ENCODE measurements at places on chromosomes 1 and 21.

DNA sequence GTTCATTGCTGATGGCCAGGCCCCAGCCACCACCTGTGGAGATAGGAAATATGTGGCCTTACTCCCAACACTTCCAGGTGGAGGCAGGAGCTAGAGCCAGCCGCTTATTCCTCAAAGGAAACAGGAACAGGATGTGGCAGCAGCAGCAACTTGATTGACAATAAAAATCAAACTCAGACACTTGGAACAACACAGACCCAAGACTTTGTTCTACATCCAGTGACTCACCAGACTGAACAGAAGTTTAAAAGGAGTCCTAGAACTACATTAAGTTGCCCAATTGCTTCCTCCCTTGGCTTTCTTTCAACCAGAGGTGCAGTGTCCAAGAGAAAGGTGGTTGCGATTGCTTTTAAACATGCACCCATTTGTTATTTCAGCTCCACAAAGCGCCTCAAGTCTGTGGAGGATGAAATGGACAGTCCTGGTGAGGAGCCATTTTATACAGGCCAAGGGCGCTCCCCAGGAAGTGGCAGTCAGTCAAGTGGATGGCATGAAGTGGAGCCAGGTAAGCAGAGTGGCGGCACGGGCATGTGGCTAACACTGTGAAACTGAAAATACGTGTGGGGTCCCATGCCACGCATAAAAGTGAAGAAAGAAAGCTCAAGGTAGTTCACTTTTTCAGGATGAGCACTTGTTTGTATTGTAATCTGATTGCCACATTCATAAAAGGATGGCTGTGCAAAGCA is 276.6 kb downstream of the NFIA start:
- no peak for DNase-seq

DNA sequence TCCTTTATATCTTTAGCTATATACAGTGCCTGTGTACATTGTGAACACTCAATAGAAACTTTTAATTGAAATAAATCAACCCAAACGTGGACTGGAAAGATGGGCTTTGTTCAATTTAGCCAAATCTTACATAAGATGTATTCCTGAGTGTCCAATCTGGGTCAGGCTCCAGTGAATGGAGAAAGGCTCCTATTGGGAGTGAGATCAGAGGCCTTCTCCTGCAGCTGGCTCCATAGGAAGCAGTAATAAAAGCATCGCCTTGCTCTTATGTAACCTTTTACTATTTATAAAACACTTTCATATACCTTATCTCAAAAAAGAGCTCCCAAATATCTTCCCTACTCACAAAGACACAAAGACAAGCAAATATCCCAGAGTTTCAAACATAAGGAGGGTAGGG is 24.9 kb upstream of the RGS16 start:
- DNase-seq, result no peak

- no peak for DNase-seq
Measured at GRCh38 chr1:54463259-54464030, 57.3 kb upstream of the SSBP3 start.

GRCh38 chr1:201456499-201457309 is 12.3 kb downstream of the PHLDA3 start:
- no peak for DNase-seq

DNA sequence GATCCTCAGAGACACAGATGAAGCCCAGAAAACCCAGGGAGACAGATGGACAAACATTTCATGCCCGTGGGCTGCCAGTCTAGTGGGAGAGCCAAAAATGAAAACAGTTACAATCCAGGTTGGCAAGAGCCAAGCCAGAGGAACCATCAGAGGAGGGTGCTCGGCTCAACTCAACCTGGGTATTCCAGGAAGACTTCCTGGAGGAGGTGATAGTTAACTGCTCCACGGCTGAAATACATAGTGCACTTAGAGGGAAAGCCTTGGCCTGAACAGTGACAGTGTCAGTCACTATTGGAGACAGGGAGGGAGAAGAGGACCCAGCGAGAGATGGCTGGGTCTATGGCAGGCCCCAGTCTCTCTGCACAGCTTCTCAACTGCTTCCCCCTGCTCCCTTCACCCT is 1.9 kb downstream of the ARHGEF19 start:
- DNase-seq, result no peak

- DNase-seq, result no peak
Measured at GRCh38 chr1:45340816-45341466, 701 bp upstream of the MUTYH start.

DNA sequence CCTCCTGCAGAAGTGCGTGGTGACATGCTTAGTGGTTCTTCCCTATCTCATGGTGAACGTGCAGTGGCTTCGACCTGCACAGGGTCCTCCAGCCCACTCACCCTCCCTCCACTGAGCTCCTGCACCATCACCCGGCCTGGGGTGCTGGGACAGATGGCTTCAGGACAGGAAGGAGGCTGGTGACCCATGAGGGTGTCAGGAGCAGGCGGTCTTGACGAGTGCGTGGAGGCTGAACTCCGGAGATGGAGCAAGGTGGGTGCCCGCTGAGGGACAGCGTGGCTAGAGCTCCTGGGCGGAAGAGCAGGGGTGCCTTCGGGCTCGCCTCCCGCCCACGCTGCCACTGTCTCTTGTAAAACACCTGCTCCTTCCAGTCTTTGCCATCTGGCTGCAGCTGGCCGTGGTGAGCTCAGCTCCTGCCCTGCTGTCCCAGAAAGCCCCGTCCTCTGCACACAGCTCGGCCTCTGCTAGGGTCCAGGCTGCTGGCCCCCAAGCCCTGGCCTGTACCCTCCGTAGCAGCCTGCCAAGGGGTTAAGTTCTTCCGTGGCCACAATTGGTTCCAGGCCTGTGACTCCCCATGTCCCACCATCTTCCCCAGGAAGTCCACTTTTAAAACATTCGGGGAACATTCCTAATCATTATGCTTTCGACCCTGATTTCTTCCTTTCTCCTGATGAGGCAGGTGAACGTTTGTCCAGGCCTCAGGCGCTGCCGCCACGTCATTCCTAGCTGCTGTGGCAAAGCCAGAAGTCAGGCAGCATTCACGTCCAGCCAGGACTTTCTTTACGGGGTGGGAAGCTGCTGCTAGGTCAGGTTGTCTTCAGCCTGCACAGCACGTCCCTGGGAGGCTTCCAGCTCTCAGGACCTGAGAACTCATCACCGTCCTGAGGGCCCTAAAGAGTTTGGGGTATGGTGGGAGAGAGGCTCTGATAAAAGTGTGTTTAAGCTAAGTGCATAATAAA is 8.1 kb downstream of the KRTAP10-1 start:
- DNase-seq, result no peak

GRCh38 chr1:164937291-164937690 is 378.3 kb downstream of the PBX1 start:
- DNase-seq, result no peak

DNA sequence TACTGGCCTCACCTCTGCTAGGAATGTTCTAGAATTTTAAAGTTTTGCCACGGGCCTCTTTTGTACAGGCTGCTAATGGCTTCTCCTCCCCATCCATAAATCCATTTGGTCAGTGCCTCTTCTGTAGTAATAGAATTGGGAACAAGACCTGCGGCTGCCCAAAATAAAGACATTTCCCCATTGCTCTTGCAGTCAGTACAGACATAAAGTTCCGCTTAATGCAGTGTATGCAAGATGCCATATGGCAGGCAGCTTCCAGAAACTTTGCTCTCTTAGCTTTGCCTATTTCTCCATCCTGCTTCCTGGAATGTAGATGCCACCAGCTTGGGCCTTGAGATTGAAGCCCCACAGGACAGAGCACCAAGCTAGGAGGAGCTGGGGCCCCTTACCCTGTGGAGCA is 3.7 kb upstream of the SLC2A5 start:
- no peak for DNase-seq

- no peak for DNase-seq
Measured at GRCh38 chr1:214351551-214352277, 70.8 kb downstream of the SMYD2 start.

DNA sequence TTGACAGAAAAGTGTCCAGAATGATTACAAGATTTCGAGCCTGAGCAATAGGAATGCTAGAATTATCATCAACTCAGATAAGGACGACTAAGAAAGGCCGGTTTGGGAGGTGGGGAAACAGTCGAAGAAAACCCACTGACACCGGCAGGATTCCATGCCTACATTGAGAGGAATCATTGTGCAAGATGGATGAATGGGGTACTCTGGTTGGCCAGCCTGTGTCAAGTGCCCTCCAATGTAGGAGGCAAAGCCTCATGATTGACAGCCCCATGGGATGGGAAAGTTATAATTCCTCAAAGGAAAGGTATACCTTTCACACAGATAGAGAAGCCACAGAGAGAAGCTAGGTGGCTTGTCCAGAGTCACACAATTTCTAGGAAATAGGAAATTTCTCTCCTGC is 153.5 kb upstream of the CTTNBP2NL start:
- DNase-seq, result no peak

- peak; percentile 24 for DNase-seq
Measured at GRCh38 chr1:236524142-236524894, 536 bp downstream of the LGALS8 start.

GRCh38 chr1:33997127-33998036 is 133.5 kb downstream of the HMGB4 start:
- DNase-seq, result no peak

DNA sequence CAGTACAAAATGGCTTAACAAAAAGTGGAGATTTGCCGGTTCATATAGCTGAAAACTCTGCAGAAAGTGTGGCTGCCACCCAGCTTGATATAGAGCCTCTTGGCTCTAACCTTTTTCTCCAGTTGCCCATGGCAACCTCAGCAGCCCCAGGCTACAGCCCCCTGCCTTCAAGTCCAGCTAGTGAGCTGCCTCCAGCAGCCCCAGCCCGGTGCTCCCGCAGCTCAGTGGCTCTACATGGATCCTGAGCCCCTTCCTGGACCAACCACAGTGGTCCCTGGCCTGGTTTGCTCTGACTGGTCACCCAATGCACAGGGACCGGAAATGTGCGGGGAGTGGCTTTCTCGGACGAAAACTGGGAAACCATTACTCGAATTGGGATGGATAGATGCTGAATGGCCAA is 13.3 kb upstream of the ATF3 start:
- no peak for DNase-seq

- DNase-seq, result no peak
Measured at GRCh38 chr1:150534002-150534401, 15.2 kb upstream of the ADAMTSL4 start.

DNA sequence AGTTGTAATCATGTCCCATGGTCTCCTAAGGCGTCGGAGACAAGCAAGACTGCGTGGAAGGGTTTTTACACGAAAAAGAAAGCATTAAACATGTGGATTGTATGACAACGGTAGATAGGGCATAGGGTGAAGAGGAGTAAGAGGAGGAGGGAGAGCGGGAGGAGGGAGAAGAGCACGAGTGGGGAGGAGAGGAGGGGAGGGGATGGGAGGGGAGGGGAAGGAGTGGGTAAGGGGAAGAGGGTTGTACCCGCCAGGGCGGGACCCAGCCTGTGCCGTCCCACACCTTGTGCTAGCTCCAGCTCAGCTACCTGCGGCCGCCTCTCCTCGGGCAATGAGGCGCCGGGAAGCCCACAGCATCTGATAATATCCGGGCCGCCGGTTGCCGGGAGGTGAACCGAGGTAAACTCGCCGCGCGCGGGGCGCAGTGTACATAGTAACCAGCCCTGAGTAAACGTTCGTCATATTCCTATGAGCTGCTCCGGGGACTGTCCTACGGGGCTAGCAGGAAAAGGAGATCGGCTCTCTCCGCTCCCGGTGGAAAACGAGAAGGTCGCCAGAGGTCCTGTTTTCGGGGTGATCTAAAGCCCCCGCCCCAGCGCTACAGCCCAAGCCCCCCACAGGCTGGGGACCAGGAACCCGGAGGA is 449 bp upstream of the RCAN3 start:
- peak; percentile 64 for DNase-seq

DNA sequence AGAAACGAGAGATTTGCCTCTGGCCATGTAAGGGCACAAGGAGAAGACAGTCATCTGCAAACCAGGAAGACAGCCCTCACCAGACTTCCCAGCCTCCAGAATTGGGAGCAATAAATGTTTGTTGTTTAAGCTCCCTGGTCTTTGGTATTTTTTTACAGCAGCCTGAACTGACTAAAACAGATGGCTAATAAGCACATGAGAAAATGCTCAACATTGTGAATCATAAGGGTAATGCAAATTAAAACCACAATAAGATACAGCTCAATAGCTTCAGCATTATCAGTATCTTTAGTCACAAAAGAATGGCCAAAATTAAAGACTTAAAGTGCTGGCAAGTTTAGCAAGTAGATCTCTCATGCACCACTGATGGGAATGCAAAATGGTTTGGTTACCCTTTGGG is 11.7 kb downstream of the UBE2G2 start:
- no peak for DNase-seq

- DNase-seq, result no peak
Measured at GRCh38 chr21:14763695-14764064, 217.6 kb upstream of the SAMSN1 start.

- DNase-seq, result no peak
Measured at GRCh38 chr1:170215072-170215885, 69.5 kb downstream of the NTMT2 start.

GRCh38 chr1:71307451-71307850 is 226.6 kb upstream of the ZRANB2 start:
- no peak for DNase-seq

DNA sequence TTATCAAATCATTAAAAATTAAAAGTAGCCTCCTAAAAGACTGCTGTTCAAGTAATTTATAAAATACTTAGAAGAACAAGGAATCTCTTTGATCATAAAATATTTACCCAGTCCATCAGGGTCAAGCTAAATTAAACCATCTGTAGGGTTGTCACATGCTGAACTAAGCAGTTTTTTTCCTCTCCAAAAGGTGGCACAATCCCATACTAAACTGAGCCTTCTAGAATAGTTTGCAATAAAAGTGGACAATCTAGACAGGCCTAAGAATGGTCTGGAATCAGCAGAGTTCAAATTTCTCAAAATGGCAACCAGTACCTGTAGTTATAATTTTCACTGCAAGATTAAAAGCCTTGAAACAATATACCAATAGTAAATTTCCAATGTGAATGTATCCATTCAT is 194.8 kb downstream of the EIF4G3 start:
- DNase-seq, result no peak

GRCh38 chr1:88394958-88395357 is 289.1 kb upstream of the PKN2 start:
- no peak for DNase-seq

- DNase-seq, result no peak
Measured at GRCh38 chr1:210413951-210414350, 85.2 kb downstream of the HHAT start.

DNA sequence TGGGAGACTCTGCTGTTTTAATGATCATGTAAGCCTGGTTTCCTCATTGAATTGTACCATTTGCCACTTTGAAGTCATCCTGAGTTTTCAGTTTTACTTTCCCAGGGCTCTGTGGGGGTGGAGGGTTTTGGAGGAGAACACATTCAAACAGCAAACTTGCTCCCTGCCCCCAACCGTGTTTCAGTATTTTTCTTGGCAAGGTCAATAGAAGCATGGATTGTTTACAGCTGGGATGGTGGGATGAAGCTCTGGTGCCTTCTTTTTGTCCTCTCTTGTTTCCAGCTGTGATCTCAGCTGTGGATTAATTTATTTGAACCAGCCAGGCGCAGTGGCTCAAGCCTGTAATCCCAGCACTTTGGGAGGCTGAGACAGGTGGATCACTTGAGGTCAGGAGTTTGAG is 54.3 kb upstream of the SERBP1 start:
- DNase-seq, result no peak

Measured in stimulated activated CD4-positive, alpha-beta T cell treated with anti-CD3 and anti-CD28 coated beads, TNF-alpha, amount 100 ng/mL, for 48 hours (primary cell).